ENCODE measurements at places on chromosomes 7 and 10.
A peak's percentile ranks its signal among the peaks of the same experiment; 100 is the strongest.

DNA sequence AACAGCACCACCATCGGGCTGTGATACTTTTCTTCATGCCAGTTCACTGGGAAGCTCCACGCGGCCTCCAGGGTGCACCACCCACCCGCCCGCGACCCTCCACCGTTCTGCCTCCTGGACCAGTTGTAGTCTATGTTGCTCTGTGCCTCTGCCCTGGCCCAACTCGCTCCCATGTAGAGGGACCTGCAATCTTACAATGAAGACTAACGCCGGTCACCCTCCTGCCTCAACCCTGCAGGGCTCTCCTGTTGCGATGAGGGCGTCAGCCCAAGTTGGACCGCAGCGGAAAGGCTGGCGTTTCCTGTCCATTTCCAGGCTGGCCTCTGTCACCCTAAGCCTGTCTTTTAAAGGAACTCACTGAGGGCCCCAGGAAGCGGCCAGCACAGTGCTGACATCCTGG is 34.9 kb downstream of the IL15RA start:
- DNase-seq, result no peak

DNA sequence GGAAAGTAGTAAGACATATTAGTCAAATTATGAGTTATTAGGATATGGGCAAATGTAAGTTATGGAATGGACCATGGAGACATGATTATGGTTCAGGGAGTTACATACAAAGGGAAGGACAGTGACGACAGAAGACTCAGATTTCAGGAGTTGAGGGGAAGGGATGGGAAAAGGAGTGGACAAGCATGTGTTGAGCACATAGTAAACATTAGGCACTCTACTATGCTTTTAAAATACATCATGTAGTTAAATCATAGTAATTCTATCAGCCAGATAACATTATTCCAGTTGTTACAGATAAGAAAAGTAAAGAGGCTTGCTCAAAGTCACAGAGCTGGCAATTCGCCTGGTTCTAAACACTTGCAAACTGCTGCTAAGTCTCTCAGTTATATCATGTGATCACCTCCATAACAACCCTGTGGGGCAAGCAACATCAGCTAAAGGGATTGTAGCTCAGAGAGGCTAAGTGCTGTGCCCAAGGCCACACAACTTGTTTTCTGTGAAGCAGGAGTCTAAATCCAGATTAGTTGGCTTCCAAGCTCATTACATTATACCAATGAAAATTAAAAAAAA is 115.2 kb upstream of the MDFIC start:
- no peak for DNase-seq

GRCh38 chr10:32650246-32650655 is 204.3 kb downstream of the CCDC7 start:
- no peak for DNase-seq

DNA sequence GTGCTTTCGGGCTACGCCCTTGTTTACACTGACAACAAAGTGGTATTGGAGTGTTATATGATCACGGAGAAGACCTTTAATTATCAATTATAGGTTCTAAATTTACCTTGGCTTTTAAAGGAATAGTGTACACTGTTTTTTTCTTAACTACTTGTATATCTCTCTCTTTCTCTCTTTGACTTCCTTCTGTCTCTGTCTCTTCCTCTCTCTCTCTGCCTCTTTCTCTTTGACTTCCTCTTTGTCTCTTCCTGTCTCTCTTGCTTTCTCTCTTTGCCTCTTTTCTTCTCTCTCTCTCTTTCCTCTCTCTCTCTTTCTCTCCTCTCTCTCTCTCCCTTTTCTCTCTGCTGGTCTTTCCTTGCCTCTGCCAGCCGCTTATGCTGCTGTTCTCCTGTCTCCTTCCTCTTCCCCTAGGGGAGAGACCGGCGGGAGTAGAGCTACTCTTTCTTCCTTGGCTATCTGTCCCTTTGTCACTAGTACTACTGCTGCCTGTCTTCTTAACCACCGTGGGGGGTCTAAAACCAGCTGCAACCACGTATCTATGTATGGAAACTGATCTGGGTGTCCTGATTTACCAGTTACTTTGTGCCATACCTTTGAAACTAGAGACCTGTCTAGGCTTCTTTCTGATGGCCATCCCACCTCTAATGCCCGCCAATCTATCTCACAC is 36.9 kb upstream of the GSDME start:
- no peak for DNase-seq

DNA sequence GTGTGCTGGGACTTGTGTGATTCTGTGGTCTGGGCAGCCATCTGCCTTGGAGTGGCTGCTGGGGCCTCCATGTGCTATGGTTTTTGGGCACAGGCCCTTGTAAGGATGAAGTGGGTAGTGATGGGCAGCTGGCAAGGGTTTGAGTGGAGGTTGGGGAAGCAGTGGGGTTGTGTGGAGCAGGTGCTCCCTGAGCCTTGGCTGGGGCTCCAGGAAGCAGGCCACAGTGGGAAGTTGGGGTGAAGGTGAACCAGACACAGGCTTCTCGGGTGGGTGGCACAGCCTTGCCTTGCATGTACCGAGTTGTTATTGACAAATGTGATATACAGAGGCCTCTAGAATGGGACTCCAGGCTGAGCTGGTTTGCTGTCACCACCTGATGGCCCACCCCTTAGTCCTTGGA is 82.3 kb downstream of the ADCY1 start:
- DNase-seq, result no peak

DNA sequence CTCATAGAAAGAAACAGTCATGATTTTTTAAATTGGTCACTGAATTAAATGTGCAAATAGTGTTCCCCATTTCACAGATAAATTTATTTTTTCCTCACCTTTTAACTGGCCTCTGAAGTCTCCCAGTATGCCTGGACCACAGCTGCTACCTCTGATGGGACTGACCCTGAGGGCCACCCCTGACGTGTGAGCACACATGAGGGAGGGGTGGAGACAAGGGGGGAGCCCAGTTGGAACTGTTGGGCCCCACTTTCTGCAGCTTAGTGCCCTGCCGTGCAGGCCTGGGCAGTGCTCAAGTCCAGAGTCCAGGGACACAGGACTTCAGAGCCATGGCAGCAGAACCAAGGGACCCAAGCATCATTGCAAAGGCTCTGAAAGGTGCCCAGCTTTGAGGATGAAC is 243.9 kb downstream of the GRID1 start:
- DNase-seq, result no peak

- peak; percentile 88 for DNase-seq
Observed at GRCh38 chr7:130010689-130011412, 40.3 kb downstream of the ZC3HC1 start.

DNA sequence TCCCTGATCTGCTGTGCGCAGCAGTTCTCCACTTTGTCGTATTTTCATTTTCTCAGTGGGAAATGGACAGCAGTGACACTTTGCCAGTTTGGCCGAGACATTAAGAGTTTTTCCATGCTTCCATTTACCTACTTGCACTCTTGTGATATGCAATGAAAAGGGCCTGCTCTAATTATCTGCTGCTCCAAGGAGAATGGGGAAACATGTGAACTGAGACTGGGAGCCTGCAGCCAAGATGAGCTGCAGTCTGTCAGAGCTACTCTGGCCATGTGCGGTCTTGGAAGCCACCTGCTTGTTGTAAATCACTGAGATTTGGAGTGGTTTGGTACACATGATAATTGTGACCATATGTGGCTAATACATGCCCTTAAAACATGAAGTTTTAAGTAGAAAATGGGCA is 586.6 kb upstream of the POT1 start:
- no peak for DNase-seq

DNA sequence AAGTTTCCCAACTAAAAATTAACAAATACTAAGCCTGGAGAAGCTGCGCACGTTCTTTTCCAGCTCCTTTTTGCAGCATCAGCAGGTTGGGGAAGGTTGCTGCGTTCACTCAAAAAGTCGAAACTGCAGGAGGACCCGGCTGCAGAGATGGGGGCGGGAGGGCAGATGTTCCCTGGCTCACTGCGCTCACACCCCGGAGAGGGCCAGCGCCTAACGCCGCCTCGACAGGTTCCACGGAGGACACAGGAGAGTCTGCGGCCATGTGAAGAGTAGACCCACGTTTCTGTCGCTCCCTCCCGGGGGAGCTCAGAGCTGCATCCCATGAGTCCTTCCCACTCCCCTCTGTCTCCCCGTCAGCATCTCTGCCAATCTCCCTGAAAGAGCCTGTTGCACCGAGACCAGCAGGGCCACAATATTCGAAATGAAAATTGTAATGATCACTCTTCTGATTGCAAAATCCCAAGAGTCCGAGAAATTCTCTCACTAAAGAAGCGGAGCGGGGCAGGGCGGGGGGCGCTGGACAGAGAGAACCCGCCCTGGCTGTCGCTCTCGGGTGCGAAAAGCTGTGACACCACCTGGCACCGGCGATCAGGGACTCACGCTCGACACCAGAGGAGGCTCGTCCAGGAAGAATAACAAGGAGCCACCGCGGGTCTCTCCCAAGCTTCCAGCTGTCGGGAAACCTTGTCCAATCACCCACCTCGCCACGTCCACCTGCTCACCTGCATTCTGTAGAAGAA is 131.5 kb upstream of the PFKP start:
- DNase-seq, result no peak

- DNase-seq, result no peak
Observed at GRCh38 chr7:46006723-46007122, 85.7 kb upstream of the IGFBP3 start.

DNA sequence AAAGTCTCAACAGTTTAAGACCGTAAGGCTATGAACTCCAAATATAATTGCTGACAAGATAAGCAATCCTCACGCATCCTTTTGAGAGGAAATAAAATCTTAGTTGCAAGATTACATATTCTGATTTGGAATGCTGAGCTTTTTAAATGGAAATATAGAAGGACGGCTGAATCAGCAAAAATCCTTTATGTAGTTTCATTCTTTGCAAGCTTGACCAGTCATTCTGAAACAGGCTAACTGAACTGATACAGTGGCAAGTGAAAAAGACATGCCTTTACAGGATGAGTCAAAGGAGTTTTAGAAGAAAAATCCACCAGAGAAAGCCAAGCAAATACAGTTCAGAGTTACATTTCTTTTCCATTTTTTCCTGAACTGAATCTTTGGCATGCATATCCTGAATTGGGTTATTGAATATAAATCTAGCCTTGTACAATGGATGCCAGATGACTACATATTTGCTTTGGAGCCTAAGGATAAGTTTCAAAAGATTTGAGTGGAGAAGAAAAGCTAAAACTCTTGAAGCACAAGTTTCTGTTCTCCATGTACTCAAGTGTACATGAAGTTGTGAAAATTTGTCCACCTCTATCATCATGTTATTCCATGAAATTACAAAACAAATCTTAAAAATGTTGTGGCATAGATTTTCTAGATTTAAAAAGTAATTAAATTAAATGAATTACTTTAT is 4.4 kb downstream of the VIM start:
- DNase-seq, result no peak

DNA sequence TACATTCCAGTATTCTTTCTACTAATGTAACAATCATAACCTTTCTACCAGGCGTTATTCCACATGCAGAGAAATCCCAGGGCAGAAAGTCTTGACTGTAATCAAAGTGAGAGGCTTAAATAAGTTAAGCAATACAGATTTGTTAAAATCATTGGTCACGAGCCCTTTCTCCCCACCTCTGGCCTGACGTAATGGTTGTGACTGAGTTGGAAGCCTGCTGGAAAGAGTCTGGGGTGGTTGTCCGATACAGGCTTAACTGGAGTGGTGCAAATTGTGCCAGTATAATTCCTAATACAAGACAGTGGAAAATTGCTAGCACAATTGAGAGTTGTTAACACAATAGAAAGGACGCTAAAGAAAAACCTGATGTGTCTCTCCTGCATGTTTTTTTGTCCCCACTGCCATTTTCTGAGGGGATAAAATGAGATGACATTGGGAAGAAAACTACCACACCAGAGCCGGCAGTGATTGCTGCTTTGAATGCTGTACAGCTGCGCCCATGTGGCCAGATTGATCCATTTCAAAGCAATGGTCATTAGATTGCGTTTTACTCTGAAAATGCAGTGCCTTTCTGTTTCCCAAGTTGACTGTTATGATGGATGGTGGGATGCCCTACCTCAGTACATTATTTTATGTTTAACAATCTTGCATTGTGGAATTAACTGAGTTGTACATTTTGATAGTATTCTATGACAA is 190.8 kb downstream of the POU6F2 start:
- DNase-seq, result no peak

GRCh38 chr7:39085590-39086049 is 107.9 kb downstream of the POU6F2 start:
- DNase-seq, result no peak

DNA sequence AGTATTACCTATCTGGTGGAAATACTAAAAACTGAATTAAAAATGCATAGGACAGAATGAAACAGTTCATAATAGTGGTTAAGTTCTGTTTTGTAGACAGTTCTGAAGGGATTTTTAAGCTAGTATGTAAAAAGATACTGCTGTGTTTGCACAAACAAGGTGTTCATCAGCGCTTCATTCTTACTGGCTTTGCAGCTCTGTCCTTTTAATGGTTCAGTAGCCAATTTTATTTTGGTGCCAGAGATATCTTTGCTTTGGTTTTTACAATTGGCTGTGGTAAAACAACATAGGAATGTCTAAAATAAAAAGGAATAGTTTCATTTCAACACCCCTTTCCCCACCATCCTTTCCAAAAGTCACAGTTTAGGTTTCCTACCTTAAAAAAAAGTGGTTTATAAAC is 33.0 kb downstream of the STAM start:
- no peak for DNase-seq

GRCh38 chr7:101814991-101815825 is 2.2 kb upstream of the CUX1 start:
- no peak for DNase-seq

DNA sequence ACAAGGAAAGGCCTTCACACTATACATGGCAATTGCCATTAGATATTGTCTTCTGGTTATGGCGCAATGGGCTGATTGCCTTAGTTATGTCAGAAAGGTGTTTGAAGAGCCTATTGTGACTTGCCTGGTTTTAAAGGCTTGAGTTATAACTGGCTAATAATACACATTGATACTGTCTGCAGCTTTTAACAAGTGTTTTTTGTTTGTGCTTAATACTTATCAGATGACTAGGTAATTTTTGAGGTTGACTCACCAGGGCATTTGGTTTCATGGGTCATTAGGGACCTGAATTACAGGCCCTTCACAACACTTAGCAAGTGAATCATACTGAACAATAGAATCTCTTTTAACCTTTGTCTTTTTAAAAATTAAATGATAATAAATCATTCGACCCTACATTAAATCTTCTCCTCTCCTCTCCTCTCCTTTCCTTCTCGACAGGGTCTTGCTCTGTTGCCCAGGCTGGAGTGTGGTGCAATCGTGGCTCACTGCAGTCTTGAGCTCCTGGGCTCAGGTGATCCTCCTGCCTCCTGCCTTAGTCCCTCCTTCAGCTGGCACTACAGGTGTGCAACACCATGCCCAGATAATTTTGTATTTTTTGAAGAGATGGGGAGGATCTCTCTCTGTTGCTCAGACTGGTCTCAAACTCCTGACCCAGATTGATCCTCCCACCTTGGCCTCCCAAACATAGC is 196.3 kb downstream of the JCAD start:
- no peak for DNase-seq

Data from SK-N-MC (cell line).